Esophagus mucosa (tissue), 1 donor: ENCODE measurements at places on chromosomes 5 and 9.
A peak's percentile ranks its signal among the peaks of the same experiment; 100 is the strongest.

- ATAC-seq = no peak
These were observed 234.5 kb downstream of the DENND1A start for GRCh38 chr9:123695386-123695785.

- ATAC-seq = no peak
These were observed 583.5 kb downstream of the ZNF608 start for GRCh38 chr5:124162767-124163532.

DNA sequence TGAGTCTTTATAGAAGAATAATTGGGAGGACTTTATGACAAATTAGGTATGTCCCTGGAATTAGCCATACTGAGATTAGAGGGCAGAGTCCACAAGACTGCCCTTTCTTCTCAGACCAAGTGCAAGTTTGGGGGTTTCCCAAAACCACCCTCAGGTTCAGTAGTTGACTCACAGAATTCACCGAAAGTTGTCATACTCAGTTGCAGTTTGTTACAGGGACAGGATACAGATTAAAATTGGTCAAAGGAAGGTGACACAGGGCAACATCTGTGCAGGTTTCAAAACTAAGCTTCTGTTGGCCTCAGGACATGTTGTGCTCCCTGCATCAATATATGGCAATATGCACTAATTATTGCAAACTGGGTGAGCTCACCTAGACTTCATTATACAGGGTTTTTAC, 3.8 kb downstream of the RANBP17 start:
- ATAC-seq = no peak

DNA sequence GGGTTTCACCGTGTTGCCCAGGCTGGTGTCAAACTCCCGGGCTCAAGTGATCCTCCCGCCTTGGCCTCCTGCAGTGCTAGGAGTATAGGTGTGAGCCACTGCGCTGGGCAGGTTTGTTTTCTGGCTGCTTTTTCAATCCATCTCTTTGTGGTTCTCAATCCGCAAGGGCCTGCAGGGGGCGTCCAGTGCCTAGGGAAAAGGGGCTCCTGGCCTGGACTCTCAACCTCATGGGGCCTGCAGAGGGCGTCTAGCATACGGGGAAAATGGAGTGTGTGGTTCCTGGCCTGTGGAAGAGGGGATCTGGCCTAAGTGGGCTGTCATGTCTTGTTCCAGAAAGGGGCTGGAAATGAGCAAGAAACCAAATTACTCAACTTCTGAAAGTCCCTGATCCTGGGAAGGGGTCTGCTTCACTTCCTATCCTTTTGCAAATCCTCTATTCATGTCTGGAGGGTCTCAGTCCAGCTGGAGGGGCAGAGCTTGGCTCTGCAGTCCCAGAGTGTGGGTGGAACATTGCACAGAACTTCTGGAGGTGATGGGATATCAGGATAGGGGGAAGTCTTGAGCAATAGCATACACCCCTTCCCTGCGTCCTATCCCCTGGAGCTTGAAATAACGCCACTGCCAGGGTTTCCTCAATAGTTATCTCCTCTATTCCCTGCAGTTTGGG, 12.7 kb upstream of the CCL27 start:
- peak; percentile 76 for ATAC-seq

- ATAC-seq = no peak
These were observed 96.5 kb downstream of the GADD45G start for GRCh38 chr9:89701221-89701798.
